IPS-NIHi11 (cell line): ENCODE measurements at places on chromosomes 7 and 10.

DNA sequence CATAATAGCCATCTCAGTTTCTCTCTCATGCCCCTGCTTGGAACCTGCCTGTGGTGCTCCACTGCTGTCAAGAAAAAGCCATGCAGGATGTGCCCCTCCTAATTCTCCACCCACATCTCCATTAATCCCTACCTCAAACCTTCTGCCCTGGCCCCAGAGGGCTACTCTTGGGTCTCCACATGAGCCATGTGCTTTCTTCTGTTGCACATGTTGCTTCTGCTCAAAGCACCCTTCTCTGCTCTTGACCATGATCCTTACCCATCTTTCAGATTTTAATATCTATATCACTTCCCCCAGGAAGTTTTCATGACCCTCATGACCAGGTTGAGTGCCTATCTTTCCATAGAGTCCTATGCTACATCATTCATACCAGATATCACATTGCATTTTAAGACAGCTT, 514.2 kb downstream of the RPS24 start:
- DNase-seq: no peak

DNA sequence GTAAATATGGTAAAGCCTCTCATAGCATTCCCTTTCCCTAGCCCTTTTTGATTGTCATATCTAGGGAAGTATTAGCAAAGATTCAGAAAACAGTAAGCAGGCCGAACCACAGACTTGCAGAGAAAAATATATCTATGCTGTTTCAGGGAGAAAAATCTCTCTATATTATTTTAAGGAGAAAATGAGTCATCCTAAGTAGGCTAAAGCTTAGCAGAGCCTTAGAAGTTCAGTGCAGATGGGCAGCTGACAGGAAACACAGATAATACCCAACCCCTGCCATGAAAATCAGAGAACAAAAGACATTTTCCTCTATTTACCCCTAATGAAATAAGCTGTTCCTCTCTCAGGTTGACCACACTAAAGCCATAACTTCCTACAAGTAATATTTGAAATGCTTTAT, 16.5 kb downstream of the C1QL3 start:
- no peak for DNase-seq

DNA sequence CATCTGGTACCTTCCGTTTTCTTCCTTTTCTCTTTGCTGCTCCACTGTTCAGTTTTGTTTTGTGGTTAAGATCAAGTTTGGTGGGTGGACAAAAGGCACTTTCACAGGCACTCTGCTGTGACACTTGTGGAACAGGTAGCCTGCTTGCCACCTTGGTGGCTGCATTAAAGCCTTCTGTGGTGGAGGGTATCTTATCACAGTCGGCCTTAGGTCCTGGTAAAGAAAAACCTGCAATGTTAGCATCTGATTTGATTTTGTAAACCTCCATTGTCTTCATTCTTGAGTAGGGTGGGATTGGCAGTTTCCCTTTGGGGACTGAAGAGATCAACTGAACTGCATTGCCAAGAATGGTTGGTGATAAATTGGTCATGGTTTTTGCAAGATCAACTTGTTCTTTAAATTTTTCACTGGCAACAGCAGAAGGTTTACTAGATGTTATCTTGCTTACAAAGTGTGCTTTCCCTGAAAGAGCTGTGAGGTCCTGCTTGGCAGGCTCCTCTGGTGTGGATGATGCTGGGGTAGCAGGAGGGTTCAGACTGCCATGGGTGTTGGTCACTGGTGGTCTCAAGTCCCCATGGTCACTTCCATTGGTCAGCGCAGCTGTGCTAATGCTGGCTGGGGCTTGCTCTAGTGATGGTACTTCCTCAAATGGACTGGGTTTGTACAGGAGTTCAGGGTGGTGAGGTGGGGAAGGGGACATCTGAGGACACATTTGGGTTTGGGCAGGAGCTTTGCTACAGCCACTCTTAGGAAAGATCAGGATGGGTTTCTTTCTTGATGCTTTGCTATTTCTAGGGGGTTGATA, 182.2 kb downstream of the ZNF438 start:
- no peak for DNase-seq

- no peak for DNase-seq
Observed at GRCh38 chr10:120098232-120098930, 205.9 kb downstream of the SEC23IP start.

DNA sequence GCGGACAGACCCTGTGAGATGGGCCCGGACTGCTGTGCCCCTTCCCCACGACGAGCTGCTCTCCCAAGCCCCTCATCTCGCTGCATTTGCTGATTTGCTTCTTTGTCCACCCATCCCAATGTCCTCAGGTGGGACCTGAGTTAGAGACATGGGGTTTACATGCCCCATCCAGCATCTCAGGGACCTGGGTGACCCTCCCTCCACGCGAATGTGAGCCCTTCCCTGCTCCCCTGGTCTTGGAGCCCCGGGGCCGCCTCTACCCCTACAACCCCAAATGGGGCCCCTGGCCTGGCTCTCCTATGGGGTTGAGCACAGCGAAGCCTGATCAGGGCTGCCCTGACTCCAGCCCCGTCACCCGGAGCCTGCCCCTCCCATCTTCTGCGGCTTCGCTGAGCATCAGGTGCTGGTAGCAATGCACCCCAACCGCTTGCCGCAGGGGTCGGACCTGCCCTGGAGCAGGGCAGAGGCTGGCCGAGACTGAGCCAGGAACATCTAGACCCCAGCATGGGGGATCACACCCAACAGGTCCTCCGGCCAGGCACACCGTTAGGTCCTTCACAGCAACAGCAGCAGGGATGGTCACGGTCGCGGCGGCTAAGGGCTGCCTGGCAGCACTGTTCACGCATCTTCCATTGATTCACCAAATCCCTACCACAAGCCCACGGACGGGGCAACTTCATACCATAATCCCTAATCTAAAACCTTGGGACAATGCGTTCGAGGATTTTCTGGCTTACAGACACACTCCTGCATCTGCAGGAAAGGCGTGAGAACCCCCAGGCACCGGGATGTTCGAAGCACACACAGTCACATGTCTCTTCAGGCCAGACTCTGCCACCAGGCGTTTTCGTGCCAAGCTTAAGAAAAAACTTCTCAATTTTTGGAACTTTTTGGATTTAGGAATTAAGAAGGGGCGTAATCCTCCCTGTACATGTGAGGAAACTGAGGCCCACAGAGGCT, 15.5 kb downstream of the WDR86 start:
- DNase-seq: no peak

DNA sequence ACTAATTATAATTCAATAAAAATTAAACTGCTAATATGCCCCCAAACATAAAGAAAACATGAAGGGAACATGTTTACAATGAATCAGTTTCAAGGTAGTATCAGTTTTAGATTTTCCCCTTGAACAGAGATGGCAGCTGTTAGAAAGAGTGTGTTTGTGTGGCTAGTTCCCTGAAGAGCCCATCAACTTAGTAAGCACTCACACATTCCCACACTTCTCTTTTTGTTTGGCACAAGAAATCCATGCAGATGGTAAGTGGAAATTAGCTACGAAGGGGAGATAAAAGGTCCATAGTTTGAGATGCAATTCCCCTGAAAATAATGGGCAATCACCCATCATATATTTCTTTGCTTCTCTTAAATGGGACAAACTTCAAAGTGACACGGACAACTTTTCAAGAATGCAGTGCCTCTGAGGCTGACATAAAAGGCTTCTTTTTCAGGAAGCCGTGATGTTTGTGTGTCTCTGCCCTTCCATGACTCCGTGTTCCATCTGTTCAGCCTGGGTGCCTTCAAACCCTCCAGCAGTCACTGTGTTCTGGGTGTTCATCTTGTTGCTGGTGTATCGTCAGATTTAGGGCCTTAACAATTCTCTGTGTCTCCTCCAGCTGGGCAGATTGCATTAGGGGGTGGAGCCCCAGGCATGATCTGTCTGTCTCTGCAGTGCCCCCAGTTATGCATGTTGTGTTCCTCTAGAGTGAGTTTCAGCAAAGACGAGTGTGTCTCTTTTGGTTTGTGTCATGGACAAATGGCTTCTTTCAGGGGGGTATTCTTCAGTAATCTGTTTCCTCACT, 259.5 kb upstream of the NPY start:
- peak; percentile 19 for DNase-seq

- DNase-seq: peak; percentile 97
Observed at GRCh38 chr7:30284298-30285066, at the start of gene ZNRF2. TSS of gene ZNRF2 (plus strand) at chr7:30284597. CDS start at chr7:30285358, 761 bp downstream.

GRCh38 chr7:85290269-85290668, 103.4 kb upstream of the SEMA3D start:
- no peak for DNase-seq

- no peak for DNase-seq
Observed at GRCh38 chr10:52483587-52483986, 169.5 kb downstream of the DKK1 start.

DNA sequence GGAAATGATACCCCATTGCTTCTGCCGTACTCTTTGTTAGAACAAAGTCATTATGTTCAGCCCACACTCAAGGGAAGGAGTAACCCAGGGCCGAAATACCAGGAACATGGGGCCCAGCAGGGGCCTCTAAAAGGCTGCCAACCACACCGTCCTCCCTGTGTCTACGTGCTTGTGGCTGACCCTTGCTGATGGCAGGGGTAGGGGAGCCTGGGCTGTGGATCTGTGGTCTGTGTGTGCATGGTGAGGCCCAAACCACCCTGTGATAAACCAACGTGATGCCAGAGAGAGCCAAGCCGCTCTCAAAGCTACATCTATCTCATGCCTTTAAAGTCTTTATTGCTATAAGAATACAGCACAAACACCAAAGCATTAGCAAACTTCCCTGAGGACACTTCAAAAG, 159.2 kb downstream of the CCDC3 start:
- no peak for DNase-seq

- no peak for DNase-seq
Observed at GRCh38 chr10:60163786-60164185, 225.9 kb downstream of the ANK3 start.

- DNase-seq: peak; percentile 21
Observed at GRCh38 chr10:67657775-67658174, 38.2 kb downstream of the CTNNA3 start.

- no peak for DNase-seq
Observed at GRCh38 chr7:1054861-1055450, 10.6 kb downstream of the GPR146 start.

DNA sequence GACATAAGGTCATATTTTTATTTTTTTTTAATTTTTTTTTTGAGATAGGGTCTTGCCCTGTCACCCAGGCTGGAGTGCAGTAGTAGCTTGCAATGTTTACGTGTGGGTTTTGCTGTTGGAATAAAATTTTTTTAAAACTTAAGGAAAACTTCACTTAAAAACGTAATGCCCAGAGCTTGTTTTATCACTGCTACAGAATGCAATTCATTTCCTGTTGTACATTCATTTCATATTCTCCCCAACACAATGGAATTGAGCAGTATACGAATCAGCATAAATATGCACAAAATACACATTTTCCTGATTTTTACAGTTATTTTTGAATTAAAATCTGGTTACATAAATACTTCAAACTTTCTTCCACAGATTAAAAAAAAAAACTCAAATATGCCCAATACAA, 40.3 kb downstream of the RSU1 start:
- no peak for DNase-seq

- no peak for DNase-seq
Observed at GRCh38 chr10:127987467-127988380, 80.8 kb downstream of the PTPRE start.

DNA sequence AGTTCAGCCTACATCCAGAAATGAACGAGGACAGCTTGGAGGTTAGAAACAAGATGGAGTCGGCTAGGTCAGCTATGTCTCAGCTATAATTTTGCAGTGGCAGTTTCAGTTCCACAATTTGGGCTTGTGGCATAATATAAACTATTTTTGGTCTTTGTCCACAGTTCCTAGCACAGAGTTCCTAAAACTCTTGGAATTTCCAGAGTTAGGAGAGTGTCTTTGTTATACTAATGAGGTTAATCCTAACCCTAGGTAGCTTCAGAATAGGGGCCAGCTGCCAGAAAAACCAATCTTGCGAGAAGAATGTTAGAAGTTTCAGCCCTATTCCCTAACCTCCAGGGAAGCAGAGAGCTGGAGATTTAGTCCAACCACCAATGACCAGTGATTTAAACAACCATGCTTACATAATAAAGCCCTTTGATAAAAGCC, 131.9 kb downstream of the AKR1D1 start:
- peak; percentile 37 for DNase-seq

GRCh38 chr7:51732951-51733350, 416.3 kb upstream of the COBL start:
- no peak for DNase-seq

DNA sequence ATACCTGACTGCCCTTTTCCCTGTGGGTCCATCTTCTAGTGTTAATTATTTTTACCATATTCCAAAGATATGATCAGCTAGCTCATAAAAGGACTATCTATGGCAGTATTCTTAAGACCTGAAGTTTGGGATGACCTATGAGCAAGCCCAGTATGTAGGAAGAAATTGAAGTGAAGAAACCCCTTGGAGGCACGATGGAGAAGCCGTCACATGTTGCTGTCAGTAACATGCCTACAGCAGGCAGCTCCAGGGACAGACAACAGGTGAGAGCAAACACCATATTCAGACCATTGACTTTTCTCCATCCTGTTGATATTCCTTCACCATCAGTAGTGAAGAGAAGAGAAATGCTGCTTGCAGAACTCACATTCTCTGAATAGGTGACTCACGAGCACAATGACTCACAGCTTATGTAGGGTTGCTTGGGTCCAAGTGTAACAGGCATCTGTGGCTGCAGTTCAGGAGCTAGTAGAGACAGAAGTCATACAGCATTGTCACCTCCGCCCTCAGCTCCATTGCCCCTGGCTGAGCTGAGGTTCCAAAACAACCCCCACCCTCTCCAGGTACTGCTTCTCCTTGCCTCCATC, 8.4 kb upstream of the LYZL2 start:
- no peak for DNase-seq

DNA sequence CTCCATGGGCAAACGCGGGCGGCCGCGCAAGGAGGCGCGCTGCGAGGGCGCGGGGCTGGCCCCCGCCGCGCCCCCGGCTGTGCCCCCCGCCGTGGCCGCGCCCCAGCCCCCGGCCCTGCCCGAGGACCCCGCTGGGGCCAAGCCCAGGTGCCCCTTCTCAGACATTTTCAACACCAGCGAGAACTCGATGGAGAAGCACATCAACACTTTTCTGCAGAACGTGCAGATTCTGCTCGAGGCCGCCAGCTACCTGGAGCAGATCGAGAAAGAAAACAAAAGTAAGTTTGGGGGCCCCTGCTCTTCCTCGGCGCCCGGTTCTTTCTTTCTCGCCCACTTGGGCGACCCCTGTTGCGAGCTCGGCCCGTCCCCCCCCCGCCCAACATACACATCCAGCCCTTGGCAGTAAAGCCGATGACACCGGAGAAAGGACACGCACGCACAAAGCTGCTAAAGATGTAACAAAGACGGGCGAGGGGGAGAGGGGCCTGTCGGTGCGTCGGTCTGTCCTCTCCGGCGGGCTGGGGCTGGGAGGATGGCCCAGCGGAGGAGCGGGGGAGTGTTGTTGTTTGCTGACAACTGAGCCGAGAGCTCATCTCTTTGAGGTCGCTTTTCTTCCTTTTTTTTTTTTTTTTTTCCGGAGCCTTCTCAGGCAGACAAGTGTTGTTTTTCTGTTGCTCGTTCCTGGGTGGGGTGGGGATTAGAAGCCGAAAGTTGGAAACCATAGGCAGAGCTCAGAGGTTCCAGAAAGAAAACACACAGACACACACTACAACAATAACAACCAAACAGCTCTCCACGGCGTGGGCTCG, 604 bp downstream of the MXI1 start:
- peak; percentile 37 for DNase-seq
